ENCODE measurements at places on chromosomes 7 and 10.
A peak's percentile ranks its signal among the peaks of the same experiment; 100 is the strongest.

DNA sequence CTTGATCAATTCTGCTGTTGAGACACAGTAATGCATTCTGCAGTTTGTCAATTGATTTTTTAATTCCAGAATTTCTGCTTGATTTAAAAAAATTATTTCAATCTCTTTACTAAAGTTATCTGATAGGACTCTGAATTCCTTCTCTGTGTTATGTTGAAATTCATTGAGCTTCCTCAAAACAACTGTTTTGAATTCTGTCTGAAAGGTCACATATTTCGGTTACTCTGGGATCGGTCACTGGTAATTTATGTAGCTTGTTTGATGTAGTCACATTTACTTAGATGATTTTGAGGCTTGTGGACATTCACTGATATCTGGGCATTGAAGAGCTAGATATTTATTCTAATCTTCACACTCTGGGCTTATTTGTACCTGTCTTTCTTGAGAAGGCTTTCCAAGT lies 67.2 kb upstream of the NME8 start:
- no peak for DNase-seq

GRCh38 chr10:16141499-16141898 lies 281.2 kb upstream of the MINDY3 start:
- no peak for DNase-seq

DNA sequence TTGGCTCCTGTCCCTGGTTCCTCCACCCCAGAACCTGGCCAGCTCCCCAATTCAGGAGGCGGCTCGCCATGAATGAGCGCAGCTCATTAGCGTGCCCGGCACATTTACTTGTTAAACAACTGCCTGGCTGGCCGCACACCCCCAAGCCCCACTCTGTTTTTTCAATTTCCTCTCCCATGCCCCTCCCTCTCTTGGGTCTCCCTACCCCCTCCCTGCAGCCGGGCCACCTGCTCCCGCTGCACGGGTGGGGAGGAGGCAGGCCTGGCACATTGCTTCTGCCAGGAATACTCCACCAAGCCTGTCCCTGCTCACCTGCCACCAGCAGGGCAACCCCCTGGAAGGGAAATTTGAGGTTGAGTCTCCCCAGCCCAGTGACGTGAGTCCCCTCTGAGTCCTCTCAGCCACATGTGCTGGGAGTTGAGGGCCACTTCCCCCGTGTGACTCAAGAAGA lies 2.5 kb upstream of the SLIT1 start:
- DNase-seq = no peak

- no peak for DNase-seq
Measured at GRCh38 chr7:77649716-77650349, 46.4 kb upstream of the RSBN1L start.

- DNase-seq = peak; percentile 100
Measured at GRCh38 chr10:119305860-119306513, 98.6 kb downstream of the GRK5 start.

- DNase-seq = no peak
Measured at GRCh38 chr10:72832701-72833100, 60.8 kb upstream of the OIT3 start.

GRCh38 chr10:64798297-64798696 lies 1277.1 kb downstream of the REEP3 start:
- DNase-seq = no peak

DNA sequence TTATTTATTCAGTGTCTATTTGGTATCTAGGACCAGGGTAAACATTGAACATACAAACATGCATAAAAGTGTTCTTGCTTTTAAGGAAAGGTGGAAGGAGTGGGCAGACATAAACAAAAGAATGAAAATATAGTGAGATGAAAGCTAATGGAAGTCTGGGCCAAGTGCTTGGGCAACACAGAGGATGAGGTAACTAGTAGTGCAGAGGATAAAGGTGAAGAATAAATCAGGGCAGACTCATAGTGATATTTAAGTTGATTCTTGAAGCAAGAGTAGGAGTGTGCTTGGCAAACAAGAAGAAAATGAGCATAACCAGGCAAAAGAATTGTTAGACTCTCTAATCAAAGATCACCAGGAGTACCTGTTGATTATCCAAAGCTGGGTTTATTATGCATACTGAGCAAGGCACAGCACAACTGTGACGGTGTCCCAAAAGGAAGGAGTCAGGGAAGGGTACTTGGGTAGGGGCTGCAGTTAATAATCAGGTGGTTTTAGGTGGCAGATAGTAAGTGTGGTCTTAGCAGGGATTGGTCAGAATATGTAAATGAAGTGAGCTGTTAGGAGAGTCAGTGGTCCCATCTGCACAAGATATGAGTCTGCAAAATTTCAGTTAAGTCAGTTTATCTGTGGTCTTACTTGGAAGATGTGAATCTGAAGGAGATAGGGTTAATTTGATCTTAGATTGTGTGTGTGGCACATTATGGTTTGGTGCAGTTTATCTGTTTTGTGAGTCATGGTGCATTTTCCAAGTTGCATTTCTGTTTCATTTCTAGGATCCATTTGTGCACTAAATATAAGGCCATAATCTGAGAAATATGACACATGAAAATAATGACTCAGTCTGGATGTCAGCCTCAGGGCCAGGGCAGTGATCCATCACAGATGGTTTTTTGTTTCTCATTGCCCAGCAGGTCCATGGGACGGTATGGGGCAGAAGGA lies 30.6 kb upstream of the TAX1BP1 start:
- peak; percentile 68 for DNase-seq

GRCh38 chr7:36275735-36276284 lies 113.9 kb upstream of the ANLN start:
- DNase-seq = no peak

DNA sequence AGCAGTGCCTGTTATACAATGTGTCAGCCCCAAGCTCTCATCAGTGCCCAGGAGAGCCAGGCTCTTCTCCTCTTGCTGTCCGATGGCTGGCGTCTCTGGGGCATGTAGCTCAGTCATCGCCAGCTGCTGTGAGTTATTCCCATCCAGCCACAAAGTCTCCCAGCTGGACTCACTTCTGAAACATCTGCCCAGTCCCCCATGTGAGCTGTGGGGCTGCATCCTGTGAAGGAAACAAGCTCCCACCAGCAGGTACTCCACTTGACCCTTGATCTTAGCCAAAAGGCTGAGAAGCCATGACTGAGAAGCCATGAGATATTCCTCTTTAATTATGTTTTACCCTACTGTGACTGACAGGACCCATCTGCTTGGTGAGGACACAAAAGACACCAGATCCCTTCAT lies 212.7 kb upstream of the IGFBP3 start:
- DNase-seq = no peak

DNA sequence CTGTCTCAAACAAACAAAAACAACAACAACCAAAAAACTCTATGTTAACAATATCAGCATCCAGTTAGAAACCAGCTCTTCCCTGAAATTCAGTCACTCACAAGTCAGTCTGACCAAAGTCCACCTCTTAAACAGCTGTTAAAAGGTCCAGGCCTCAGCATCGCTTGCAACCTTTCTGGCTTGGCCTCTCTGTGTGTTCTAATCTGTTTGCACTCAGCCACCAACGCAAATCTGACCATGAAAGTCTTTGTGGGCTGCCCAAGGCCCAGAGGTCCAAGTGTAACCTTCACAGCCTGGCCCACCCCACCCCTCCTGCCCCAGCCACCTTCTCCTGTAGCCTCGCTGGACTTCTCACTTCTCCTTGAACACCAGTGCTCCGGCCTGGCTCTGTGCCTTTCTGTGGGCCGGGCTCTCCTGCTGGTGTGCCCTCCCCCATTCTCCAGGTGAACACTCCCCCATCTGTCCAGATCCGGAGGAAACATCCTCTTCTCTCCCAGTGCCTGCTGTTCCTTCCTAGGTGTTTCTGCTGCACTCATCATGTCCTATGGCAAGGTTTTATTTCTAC lies 72.2 kb upstream of the EFCAB10 start:
- no peak for DNase-seq

- DNase-seq = no peak
Measured at GRCh38 chr7:84021292-84021908, 173.2 kb downstream of the SEMA3A start.

DNA sequence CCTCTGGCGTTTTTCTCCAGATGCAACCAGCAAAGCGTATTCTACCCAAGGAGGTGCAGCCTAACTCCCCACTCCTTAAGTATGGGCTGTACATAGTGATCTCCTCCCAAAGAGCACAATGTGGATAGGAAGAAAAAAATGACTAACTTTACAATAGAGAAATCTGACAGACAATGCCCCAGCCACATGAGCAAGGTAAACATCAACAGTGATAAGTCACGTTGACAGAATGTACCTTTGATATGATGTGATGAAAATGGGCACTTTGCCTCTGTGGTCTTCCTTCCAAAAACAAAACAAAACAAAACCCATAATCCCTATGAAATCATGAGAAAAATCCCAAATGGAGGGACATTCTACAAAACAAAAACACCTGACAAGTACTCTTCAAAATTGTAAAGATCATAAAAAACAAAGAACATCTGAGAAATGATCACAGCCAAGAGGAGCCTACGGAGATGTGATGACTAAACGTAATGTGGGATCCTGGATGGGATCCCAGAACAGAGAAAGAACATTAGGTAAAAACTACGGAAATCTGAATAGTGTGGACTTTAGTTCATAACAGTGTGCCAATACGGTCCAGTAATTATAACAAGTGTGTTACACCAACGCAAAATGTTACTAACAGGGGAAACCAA lies 50.6 kb downstream of the ABLIM1 start:
- no peak for DNase-seq

DNA sequence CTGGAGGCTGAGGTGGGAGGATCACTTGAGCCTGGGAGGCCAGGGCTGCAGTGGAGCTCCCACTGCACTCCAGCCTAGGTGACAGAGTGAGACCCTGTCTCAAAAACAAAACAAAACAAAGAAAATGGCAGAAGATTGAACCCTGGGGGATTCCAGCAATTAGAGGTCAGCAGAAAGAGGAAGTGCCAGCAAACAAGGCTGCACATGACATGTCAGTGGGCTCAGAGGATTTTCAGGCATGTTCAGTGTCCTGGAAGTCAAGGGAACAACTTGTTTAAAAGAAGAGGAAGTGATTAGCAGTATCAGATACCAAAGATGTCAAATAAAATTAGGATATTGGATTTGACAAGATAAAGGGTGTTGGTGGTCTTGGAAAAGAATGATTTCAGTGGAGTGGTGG lies 32.3 kb downstream of the RAB18 start:
- DNase-seq = no peak

DNA sequence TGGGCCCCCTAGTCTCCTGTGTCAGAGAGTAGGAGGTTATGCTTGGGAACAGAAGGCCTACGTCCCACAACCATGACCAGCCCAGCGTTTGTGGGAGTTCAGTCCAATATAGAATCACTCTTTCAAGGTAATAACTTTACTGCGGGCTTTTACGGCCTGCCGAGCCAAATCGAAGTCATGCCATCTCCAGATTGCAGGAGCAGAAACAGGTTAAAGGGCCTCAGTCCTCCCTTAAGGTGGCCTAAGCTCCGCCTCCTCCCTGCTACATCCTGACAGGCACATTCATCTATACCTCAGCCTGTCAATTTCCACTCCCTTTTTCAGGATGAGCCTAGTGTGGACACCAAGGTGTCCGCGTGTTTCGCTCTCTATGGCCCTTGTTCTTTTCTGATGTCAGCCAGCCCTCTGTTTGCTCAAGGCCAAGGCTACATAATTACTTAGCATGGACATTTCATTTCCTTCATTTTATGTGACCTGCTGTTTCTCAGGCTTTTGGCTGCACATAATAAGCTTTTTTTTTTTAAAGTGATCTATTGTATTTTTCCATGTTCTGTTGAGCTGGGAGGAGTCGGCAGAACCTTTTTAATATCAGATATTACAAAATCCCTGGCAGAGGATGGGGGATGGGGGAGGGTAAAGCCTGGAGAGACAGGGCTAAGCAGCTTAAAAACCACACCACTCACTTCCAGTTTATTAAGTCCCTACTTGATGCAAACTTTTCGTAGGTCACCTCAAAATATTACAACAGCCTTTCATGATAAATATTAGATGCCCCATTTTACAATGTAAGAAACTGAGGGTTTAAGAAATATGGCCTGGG lies 84.6 kb downstream of the CACNB2 start:
- DNase-seq = no peak

GRCh38 chr10:52437205-52437646 lies 123.1 kb downstream of the DKK1 start:
- DNase-seq = no peak

- no peak for DNase-seq
Measured at GRCh38 chr7:158975526-158976467, 119.4 kb downstream of the DYNC2I1 start.

GRCh38 chr10:2120746-2121145 lies 383.4 kb upstream of the ADARB2 start:
- no peak for DNase-seq

DNA sequence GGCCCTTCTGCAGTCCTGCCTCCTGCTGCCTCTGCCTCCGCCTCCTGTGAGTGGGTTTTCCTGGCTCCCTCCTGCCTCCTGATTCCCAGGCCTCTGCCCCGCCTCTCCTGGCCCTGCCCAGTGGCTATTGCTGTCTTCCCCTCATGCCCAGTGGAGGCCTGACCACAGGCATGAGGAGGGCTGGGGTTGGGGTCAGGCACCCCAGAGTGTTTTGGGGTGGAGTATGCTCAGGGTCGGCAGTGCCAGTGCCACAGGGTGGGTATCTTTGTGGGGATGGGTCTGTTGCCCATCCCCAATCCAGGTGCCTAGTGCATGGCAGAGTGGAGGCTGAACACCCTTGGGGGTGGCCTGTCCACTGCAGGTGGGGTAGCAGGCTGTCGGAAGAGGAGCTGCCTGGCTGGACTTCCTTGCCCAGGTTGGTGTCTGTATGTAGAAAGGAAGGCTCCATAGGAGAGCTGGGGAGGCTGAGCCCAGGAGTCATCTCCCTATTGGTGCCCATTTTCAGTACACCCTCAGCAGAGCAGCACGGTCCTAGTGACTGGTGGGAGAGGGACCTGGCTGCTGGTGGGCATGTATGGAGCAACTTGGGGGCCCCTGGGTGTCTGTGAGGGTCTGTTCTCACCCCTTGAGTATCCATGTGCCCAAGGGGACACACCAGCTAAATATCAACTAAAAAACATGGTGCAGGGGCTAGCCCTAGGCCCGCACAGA lies 62.2 kb downstream of the ARHGAP22 start:
- DNase-seq = no peak

- no peak for DNase-seq
Measured at GRCh38 chr7:28596245-28596935, 184.1 kb downstream of the CREB5 start.

DNA sequence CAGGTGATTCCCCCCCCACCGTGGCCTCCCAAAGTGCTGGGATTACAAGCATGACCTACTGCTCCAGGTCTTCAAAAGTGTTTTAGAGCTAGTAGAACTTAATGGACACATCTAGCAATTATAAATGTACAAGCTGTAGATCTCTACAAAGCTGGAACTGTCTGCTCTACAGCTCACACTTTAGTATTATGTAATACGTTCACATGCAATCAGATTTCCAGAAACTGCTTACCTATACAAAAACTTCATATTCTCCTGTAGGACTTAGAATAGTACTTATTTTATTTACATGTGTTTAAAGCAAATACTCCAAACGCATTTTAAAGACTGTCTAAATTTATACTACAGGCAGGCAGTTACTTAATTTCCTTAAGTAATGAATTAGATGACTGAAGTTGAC lies 39.2 kb upstream of the ASL start:
- DNase-seq = no peak
